ENCODE measurements at places on chromosomes 3 and 15.
A peak's percentile ranks its signal among the peaks of the same experiment; 100 is the strongest.

DNA sequence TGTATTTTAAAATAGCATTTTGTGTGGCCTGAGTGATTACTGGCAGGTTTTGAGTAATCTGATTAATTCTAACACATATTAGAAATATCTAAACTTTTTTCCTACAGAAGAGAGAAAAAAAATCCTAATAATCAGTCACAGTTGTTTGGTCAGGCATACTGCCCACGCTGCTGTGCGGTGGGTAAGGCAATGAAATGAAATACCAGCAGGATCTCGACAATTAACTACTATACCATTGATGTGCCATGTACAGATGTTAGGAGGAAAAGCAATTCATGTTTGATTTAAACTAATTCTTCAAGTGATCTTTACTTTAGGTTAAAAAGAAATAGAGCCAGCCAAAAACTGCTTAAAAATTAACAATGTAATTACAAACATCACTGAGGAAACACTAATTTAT is 5.2 kb downstream of the GRAMD2A start:
- no peak for DNase-seq

GRCh38 chr3:110576960-110577359 is 494.7 kb upstream of the NECTIN3 start:
- no peak for DNase-seq

DNA sequence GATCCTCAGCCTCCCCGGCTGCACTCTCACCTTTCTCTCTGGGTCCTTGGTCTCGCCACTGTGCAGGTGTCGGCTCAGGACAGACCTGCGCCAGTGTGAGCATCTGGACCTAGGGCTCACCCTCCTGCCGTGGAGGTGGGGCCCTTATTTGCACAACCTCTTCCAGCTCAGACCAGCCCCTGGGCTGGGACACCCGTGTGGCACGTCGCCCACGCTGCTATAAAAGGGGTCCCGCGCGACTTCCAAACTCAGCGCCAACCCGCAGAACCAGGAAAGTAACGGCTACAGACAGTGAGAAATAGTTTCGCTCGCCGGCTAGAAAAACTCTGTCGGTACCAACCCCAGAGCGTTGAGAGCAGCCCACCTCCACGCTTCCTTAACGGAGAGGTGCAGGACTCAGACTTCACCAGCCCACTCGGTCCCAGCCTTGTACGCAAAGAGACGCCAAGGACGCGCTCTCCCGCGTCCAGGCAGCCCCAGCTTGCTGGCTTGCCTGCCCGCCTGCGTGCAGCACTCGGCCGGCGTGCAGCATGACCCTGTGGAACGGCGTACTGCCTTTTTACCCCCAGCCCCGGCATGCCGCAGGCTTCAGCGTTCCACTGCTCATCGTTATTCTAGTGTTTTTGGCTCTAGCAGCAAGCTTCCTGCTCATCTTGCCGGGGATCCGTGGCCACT is at the start of the genes DUOX2 and DUOXA2:
TSS of gene DUOX2 (minus strand) at position 97 of the 675 bp plus-strand sequence. CDS start 761 bp downstream, outside the sequence.
TSS of gene DUOXA2 (plus strand) at position 251 of the 675 bp plus-strand sequence. CDS start at position 531, 280 bp downstream.
- DNase-seq: no peak

GRCh38 chr15:49990835-49991545 is 128.0 kb downstream of the ATP8B4 start:
- no peak for DNase-seq

DNA sequence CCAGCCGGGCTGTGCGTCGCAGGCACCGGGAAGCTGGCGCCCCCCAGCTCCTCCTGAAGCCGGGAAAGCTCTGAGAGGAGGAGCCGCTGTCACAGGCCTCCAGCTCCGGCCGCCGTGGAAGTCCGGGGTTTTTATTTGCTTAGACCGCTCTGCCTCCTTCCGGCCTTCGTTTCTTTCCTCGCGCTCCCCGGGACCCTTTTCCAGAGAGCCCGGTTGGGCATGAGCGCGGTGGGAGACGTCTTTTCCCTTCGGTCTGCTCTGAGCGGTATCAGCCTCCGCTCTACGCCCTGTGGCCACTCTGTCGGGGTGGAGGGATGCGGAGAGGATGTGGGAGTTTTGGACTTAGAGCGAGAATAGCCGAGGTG is 559 bp downstream of the SENP5 start:
- no peak for DNase-seq

GRCh38 chr3:141828890-141829289 is 47.6 kb upstream of the ATP1B3 start:
- no peak for DNase-seq

GRCh38 chr3:135792174-135792573 is 173.4 kb upstream of the PPP2R3A start:
- no peak for DNase-seq

- no peak for DNase-seq
These were observed 282.7 kb downstream of the SHQ1 start for GRCh38 chr3:72565593-72565992.

DNA sequence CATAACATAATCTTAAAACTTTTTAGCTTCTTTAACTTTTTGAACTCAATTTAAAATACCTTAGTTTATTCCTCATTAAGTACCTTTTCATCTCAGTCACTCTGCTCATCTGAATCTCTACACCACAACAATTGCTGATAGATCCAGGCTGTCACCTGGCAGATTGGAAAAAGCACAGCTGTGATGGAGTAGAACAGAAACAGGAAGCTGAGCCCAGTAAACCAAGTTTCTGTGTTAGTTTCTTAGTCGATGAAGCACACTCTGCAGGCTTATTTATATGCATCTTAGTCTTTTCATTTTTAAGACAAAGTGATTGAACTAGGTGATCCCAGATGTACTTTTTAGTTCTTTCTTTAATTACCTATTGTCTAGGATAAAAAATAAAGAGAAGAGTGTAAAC is 1398.0 kb upstream of the ALCAM start:
- no peak for DNase-seq

DNA sequence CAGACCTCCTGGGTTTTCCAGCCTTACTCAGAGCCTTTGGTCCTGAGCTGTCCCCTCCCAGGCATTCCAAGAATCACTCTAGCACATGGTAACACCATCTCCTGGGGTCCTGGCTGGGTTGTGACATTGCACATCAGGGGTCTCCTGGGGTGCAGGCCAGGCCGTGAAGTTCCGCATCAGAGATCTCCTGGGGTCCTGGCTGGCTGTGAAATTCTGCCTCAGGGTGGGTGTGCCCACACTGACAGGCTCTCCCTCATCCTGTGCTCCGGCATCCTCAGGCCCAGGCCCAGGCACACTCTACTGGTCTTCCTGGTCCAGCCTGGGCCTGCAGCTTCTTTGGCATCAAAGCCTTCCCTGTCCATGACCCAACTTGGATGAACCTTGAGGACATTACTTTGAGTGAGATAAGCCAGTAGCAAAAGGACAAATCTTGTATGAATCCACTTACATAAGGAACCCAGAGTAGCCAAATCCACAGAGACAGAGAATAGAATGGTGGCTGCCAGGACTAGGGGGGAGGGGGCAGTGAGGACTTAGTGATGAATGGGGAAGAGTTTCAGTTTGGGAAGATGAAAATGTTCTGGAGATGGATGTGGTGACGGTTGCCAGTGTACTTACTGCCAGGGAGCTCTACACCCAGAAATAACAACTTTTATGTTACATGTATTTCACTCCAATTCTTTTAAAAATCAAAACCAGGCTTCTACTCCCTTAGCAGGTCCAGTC is 49.1 kb upstream of the KLF13 start:
- no peak for DNase-seq

DNA sequence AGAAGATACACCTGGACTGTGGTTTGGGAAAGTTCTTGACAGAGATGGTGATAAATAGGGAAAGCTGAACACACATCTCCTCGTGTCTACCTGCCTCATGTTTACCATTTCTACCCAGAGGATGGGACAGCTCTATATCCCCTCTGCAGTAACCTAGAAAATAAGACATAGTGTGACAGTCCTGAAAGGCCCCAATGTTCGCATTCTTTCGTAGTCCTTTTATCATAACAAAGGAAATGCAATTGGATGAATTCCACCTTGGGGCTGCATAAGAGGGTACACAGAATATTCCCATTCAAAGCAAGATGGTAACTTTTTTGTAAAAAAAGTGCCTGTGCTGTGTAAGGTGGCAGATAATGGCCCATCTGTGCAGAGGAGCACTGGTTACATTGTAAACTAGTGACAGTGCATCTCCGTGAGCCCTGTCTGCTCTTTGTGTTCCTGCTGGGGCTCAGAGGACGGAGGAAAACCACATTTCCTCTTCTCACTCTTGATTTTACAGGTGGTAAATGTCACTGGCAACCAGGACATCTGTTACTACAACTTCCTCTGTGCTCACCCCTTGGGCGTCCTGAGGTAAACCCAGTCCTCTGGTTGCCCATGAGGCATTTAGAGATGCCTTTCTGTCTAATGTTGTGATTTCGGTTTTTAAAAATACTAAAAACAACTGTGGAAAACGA is 74.3 kb downstream of the SIDT1 start:
- no peak for DNase-seq

DNA sequence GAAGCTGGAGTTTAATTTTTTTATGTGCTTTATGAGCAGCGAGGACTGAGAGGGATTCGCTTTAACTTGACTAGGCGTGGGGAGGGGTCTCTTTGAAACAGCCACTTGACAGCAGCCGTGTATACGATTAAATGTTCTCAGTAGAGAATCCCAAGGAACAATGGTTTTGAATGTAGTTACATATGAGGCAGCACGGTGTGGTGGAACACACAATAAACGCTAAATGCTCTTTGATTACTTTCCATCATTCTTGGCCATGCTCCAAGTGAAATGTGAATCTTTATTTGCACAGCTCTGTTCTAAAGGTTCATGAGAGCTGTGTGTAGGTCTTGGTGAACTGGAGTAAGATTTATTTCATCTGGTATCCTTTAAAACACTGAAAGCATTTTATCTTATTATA is 251.4 kb upstream of the TGFBR2 start:
- DNase-seq: no peak

GRCh38 chr3:101809178-101810021 is 30.4 kb downstream of the NXPE3 start:
- DNase-seq: peak; percentile 17

GRCh38 chr3:66597308-66597863 is 96.6 kb upstream of the LRIG1 start:
- DNase-seq: no peak

GRCh38 chr3:127990051-127990450 is 62.2 kb upstream of the SEC61A1 start:
- no peak for DNase-seq

- DNase-seq: no peak
These were observed 449.6 kb downstream of the MECOM start for GRCh38 chr3:169213956-169214355.

GRCh38 chr15:43241100-43241499 is 20.3 kb upstream of the EPB42 start:
- DNase-seq: no peak

DNA sequence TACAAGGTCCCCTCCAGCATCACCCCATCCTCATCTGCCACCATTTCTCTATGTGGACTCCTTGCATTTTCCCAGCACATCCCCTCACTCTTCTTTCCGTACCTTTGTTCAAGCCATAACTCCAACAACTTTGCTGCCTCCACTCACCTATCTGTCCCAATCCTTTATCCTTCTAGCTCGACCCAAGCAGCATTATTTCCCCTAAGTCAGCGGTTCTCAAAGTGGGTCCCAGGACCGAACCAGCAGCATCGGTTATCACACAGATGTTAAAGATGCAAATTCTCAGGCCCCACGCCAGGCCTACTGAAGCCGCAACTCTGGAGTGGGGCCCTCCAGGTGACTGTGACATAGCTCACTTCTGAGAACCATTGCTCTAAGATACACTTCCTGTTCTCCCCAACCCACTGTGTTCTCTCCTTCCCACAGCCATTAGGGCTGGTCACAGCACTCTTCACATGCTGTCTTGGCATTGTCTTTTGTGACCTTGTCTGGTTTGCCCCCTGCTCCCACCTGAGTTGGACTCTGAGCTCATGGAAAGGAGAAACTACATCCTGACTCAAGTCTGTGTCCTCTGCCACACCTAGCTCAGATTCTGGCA is 56.2 kb downstream of the AAGAB start:
- no peak for DNase-seq

- no peak for DNase-seq
These were observed 184.8 kb upstream of the P2RY1 start for GRCh38 chr3:152650177-152650576.

GRCh38 chr3:13002398-13003124 is 70.7 kb downstream of the IQSEC1 start:
- DNase-seq: no peak

DNA sequence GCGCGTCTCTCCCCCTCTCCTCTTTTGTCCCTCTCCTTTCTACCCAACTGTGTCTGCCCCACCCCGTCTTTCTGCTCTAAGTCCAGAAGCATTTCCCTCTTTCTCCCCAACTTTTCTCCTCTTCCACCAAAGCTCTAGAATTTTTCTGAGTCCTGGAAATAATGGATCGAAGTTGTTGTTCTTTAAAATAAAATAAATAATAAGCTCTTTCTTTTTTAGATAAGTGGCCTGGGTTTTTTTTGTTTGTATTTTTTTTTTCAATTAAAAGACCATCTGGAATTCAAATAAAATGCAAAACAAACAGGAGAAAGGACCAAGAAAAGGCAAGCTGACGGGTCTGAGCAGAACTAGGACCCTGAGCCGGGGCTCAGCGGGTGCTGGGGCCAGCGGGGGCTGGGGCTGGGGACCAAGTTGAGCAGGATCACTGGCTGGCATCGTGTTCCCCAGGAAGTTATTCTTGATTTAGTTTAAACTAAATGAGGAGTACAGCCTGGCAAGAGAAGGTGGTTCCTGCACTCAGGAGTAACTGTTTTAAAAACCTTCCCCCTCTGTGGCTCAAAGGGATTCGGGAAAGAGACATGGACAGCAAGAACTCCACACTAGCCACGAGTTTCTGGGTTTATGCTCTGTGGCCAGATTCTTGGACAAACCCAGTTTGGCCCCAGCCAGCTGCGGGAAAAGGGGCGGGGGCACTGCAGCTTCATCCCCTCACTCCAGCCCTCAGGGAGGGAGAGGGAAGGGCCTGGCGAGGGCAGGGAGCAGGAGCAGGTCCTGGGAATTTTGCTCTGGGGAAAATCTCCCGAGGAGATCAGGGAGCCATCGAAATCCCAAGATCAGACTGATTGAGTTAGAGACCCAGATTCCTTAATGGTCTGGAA is 8.4 kb downstream of the GATA2 start:
- DNase-seq: no peak

DNA sequence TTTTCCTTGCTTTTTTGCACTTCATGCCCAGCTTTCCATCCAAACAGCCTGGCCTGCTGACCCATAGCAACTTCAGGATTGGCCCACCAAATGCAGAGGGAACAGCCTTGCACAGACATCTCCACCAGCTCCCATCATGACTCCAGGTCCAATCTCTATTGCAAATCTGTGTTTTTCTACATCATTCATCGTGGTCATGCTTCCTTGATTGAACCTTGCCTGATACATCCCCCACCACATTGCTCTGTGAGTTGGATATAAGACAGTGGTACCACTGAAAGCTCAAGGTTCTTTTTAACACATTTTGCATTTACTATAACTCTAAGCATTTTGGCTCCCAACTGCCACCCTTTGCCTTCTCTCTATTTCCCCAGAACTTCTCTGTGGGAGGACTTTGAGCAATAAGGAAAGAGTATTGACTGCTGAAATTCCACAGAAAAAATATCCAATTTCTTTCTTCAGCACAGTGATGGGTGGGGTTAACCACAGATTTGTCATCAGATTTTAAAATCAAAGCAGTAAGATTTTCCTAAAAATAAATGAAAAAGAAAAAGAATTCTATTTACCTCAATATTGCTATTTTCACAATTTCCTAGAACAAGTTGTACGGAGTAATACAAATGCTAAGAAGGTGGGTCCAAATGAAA is 114.6 kb upstream of the GALNT15 start:
- no peak for DNase-seq

- DNase-seq: no peak
These were observed 18.6 kb downstream of the FAM174B start for GRCh38 chr15:92636908-92637481.

GRCh38 chr3:155185631-155186071 is 105.5 kb downstream of the MME start:
- no peak for DNase-seq
